ENCODE measurements at places on chromosomes 7 and 10.

GRCh38 chr7:36006636-36007229 lies 146.3 kb upstream of the EEPD1 start:
- DNase-seq, result no peak

GRCh38 chr10:113493195-113493594 lies 59.7 kb upstream of the HABP2 start:
- no peak for DNase-seq

GRCh38 chr7:33582533-33582932 lies 322.8 kb upstream of the BMPER start:
- no peak for DNase-seq

GRCh38 chr10:28180654-28181053 lies 122.2 kb downstream of the MPP7 start:
- DNase-seq, result no peak

DNA sequence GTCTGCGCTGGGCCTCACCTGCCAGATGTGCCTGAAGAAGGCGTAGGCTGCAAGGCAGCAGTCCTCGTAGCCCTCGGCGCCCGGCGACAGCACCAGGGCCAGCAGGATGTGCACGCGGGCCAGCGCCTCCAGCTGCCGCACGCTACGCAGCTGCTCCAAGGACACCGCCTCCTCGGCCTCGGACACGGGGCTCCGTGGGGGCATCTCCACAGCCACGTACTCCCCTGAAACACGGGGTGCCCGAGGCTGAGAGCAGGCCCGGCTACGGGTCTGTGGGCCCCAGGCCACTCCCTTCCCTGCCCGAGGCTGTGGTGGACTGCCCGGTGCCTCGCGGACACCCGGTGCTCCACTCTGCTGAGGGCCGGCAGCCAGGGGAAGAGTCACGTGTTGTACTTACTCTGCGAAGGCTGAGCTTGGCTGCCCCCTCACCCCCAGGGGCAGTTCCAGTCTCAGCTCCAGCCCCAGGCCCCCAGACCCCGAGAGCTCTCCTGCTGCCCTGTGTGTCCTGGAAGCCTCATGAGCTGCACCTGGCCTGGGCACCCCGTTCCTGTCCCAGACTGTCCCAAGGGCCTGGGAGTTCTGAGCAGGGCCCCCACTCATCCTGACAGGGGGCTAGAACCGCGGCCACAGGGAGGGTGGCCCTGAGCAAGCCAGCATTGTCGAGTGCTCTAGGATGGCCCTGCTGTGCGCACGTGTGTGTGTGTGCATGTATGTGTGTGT lies 62.8 kb downstream of the CFAP46 start:
- no peak for DNase-seq

GRCh38 chr7:77985232-77985973 lies 186.8 kb downstream of the PHTF2 start:
- DNase-seq, result no peak

DNA sequence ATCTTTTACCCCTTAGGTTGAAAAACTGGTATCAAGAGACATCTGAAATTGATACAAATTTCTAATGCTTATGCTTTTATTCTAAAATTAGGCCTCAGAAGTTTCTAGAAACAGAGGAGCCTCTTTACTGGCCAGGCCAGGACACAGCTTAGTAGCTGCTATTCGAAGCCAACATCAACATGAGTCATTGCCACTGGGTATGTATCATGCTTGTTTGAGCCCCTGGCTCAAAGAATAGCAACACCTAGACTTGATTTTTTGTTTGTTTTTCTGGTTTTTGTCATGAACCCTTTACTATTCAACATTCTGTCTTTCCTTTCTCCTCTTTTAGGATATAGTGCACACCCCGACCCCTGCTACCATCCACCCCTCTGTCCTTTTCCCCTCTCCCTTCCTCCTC lies 90.9 kb upstream of the STK17A start:
- no peak for DNase-seq

- DNase-seq, result no peak
These were observed 10.8 kb upstream of the OR6V1 start for GRCh38 chr7:143041346-143041745.
